Tibial nerve (tissue), 4 donors: ENCODE measurements at places on chromosomes 1 and 21.

DNA sequence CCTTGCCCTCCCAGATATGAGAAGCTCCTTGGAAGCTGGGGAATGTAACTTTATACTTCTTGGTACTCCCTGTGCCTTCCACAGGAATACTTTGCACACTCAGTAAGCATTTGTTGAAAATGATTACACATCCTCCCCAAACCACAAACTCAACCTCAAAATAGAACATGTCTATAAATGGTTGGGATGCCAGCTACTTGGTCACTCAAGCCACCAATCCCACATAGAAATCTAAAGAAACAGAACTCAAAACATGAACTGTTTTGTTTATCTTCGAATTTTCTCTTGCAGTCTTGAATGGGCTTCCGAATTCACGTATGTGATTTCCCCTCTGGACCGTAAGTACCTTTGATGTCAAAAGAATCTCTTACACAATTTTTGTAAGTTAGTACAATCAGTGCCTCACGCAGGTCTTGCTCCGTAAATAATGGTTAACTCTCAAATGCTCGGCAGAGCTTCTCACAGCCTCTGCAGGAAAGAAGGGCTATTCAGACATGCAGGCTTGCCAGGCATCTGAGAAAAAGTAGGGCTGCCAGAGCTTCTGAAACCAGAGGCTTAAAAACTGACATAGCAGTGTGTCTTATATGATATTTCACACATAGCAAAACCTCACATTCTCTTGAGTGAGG is 26.9 kb downstream of the SORT1 start:
- DNase-seq = no peak

GRCh38 chr1:157202331-157202730 is 64.1 kb upstream of the ETV3 start:
- DNase-seq = no peak

DNA sequence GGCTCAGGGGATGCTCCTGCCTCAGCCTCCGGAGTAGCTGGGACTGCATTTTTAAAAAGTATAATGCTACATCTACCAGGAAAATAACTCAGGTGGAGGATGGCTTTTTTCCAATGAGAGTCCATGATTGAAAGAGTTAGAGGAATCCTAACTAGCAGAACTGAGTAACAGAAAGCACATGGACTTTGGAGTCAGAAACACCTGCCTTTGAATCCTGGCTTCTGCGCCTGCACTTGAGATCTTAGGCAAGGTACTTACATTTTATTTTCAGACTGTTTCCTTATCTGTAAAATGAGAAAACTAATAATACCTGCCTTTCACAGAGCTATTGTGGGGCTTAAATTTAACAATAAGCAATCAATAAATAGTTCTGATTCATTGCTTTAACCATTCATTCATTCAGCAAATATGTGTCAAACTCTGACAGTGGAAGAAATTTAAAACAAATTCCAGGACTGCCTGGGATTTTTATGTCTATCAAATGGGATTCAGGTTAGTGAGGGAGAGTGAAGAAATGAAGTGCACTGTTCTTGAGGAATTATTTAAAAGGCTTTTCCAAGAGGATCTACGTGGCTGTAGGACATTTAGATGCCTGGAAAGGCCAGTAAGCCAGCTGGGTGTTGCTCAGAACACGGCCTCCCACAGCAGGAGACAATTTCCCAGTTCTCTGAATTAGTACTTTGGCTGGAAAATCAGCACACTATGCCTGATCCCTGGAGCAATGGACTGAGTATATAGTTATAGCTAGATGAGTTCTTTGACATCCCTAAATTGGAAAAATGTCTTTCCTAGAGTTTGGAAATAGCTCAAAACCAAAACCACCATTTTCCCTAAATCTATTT is 12.8 kb upstream of the LBR start:
- DNase-seq = no peak

GRCh38 chr1:49651136-49651535 is 372.6 kb downstream of the AGBL4 start:
- DNase-seq = no peak

DNA sequence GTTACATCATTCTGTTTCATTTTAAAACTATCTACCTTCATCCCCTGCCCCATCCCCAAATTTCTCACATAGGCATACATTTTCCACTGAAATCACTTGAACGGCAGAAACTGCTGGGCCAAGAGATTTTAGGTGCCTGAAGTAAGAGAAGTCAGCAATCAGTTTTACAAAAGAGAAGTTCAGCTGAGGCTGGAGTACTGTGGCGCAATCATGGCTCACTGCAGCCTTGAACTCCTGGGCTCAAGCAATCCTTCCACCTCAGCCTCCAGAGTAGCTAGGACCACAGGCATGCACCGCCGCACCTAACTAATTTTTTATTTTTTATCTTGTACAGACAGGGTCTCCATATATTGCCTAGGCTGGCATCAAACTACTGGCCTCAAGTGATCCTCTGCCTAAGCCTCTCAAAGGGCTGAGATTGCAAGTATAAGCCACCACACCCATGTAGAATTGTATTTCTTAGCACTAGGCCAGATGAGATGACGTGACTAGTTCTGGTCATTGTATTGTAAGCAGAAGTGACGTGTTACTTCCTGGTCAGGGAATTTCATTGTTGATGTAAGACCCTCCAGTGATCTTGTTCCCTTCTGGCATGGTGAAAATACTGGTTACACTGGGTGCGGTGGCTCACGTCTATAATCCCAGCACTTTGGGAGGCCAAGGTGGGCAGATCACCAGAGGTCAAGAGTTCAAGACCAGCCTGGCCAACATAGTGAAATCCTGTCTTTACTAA is 7.1 kb downstream of the BECN2 start:
- peak; percentile 7 for DNase-seq
